Stimulated activated CD4-positive, alpha-beta T cell treated with anti-CD3 and anti-CD28 coated beads, Interleukin-4, amount 100 ng/mL, for 24 hours (primary cell): ENCODE measurements at places on chromosomes 2 and 18.

DNA sequence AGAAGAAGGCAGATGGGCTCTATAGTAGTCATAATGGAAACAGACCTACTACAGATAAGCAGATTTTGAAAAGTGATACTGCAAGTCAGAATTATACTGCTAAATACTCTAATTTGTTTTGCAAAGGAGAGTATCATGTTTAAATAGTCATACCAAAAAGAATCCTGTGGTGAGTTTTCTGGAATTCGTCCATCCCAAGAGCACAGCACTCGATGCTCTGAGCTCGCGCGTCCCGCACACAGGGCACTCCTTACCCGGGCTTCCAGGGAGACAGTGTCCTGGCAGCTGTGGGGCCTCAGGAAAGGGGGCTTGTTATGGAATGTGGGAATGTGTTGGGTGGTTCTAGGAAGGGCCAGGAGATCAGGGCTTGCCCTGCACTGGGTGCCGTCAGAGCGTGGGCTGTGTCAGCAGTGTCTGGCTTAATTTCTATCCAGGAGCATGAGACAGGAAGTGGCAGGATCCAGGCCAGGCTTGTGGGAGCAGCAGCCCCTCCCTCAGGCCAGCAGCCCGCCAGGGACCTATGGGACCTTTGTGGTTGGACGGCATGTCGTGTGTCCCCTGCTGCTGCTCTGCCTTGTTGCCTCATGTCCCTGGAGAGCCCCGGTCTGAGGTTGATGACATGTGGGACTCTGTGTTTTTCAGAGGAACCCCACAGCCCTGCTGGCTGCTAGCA, 193.2 kb upstream of the TPO start:
- DNase-seq: no peak

- no peak for DNase-seq
These were observed 45.5 kb downstream of the CMPK2 start for GRCh38 chr2:6820236-6820635.

- DNase-seq: no peak
These were observed 275.8 kb upstream of the CRIM1 start for GRCh38 chr2:36079793-36080192.

GRCh38 chr2:112480530-112481049, 1.4 kb upstream of the TTL start:
- DNase-seq: peak; percentile 30

DNA sequence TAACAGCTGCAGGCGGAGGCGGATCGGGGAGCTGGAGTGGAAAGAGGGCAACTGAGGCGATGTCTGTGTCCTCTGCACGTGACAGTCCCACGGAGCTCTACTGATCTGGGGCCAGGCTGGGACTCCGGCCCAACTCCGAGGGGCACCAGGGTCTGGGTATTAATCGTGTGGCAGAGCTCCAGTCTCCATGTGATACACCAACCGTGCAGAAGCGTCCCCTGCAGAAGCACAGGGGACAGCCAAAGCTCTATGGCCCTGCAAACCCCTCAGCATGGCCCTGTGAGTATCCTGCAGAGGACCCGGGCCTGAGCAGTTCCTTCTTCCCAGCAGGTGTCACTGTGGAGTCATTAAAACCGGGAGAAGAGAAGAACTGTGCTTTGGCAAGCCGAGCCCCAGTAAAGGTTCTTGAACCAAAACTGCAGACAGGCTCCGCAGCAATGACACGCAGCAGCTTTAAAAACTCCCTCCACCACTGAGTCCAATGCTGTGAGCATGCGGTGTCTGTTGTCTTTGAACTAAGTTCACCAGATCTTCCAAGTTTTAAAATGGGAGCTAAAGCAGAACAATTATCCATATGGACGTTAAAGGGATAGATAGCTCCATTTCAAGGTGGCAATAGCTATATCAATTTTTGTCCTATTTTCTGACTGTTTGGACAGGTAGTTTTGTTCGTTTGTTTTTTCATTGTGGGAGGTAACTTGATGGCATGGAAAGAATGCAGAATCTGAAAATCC, 79.4 kb downstream of the TMEM182 start:
- peak; percentile 19 for DNase-seq

GRCh38 chr2:28354920-28355520, 37.6 kb upstream of the FOSL2 start:
- no peak for DNase-seq

DNA sequence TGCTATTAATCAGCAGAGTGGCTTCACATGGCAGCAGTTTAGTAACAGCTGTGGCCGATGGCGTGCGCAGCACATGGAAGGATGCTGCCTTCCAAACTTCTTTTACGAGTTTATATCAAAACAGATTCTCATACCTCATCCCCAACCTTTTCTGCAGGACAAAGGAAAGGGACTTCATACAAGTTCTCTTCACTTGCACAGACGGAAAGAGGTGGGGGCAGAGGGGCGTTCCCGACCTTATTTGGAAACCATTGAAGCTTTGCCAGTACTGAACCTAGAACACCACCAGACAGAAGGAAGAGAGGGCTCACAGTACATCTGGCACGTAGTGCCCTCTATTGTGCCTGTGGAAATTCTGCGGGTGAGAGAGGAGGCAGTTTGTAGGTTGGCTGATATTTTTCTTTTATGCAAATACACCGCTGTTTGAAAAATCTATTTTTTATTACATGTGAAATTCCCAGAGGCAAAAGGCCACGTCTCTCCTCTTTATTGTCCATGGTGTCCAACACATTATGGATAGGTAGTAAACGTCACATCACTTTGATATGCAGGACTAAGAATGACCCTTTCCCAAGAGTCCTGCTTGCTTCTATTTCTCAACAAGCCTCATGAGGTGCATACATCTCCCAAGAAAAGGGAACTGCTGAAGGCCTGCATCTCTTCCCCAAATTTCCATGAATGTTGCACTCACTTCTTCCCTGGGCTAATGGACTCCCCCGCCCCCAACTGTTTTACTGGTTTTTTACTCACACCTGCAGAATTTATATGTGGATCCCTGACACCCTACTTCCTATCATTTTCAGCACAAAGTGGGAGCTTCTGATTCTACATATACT, 31.3 kb downstream of the COLEC12 start:
- no peak for DNase-seq

DNA sequence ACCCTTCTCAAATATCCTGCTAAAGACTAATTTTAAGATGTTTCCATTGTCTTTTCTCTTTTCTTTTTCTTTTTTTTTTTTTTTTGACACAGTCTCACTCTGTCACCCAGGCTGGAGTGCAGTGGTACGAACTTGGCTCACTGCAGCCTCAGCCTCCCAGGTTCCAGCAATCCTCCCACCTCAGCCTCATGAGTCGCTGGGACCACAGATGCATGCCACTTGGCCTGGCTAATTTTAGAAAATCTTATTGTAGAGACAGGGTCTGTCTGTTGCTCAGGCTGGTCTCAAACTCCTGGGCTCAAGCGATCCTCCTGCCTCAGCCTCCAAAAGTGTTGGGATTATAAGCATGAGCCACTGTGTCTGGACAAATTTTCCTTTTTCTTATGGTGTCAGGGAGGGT, 167.5 kb downstream of the MCFD2 start:
- no peak for DNase-seq

DNA sequence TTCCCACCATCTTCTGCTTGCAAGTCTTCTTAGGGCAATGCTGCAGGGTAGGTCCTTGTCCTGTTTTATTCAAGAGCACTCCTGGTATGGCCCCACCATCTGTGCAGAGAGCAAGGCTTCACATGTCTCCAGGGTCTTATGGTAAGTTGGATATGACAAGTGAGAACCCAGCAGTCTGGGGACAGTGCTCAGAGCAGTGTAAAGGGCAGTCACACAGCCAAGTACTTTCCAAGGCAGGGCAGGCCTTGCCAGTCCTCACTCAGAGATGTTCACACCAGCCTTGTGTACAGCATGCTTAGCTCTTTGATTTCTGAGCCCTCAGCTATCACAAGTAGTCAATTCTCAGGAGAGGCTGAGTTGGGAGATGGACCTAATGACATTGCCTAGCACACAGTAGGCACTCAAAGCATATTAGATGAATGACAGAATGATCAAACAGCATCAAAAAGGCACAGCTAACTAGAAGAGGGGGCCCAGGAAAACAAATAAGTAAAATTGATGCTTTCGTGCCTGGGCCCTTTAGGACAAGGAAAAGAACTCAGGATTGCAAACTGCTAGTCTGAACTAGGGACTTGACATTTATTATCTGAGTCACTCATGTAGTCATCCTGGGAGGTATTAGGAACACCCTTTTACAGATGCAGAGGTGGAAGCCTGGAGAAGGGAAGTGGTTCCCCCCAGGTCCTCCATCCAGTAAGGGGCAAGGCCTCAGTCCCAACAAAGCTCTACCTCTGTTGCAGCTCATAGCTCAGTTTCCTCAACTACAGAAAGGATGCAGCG, 86.7 kb upstream of the CTAGE1 start:
- DNase-seq: no peak

GRCh38 chr2:115163572-115163971, 721.1 kb downstream of the DPP10 start:
- DNase-seq: no peak

GRCh38 chr2:166413255-166413654, 37.5 kb upstream of the SCN9A start:
- DNase-seq: no peak
